A172 (cell line): ENCODE measurements at places on chromosomes 12 and 14.

DNA sequence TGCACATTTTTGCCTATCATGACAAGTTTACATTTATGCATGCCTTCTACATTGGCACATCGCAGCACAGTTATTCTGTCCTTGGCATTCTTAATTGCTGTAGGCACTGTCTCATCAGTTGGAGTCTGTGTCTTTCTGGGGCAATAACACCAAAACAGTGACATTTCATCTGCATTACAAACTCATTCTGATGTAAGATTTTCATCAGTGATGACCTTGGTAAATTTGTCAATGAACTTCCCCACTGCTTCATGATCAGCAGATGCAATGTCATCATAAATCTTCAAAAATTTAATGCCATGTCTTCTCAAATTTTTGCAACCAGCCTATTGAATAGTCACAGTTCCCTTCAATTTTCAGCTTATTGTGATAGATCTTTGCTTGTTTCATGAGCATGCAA, 85.5 kb downstream of the CAPZA3 start:
- DNase-seq, result no peak

DNA sequence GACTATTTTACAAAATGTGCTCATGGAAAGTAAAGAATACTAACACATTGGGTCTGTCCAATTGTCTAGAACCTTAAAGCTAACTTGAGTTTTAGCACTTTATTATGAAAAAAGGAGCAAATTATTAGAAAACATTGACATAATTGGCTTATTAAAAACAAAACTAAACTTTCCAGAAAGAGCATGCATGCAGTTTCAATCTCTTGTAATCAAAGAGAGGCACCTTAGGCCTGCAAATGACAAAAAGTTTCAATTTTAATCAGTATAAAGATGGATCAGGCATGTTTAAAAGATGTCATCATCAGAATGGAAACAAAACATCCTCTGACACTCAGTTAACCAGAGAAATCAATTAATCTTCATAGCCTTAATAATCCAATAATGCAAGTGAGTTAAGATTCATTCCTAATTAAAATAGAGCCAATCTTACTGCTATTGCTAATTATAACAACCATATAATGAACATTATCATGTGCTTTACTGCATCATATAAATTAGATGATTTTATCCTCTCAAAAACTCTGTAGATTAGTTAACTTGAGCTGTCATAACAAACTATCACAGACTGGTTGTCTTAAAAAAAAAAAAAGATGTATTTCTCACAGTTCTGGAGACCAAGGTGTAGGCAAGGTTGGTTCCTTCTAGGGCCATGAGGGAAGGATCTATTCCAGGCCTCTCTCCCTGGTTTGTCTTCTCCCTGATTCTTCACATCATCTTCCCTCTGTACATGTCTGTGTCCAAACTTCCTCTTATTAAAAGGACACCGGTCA, 131.4 kb downstream of the RPAP3 start:
- no peak for DNase-seq

- no peak for DNase-seq
Measured at GRCh38 chr12:1034243-1034642, 43.2 kb downstream of the ERC1 start.

GRCh38 chr14:52835122-52835903, 43.9 kb upstream of the GNPNAT1 start:
- DNase-seq, result peak; percentile 78

- peak; percentile 2 for DNase-seq
Measured at GRCh38 chr14:64234877-64235651, 59.1 kb downstream of the ESR2 start.

GRCh38 chr14:24053548-24054323, 1.9 kb downstream of the CARMIL3 start:
- no peak for DNase-seq

DNA sequence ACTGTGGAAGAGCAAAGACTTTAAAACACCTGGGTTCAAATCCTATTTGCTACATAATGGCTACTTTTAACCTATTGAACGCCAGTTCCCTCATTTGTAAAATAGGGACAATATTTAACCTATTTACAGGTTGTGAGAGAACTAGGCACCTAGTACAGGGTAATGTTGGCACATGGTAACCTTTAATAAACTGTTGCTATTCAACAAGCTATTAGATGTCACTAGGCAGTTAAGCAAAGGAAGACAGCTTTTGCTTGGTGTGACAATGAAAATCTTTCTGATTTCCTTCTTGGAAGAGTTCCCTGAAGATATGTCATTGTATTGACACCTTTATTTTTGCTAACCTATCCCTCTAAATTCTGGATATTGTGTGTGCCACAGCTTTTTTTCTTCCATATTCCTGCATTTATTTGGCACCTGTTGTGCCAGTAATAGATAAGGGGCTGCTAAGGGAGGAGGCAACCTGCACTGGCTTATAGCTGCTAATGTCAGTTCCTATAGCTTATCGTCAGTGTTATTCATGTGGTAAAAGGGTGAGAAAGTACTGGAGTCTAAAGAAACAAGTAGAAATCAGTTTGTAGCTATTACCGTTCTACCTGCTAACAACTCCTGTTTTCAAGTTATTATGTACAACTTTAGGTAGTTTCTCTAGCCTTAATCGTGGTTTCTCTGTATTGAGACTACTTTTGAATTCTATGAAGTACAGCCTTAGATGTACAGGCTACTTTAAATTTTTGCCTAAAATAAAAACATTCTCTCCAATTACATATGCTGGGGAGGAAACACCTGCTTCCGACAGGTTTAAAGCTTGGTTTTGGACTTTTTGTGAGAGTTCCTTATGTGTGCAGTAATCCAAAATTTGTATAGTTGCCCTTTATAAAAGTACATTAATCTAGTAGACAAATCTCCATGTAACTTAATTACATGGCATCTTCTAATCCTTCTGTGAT, 24.3 kb downstream of the HIF1A start:
- DNase-seq, result no peak

DNA sequence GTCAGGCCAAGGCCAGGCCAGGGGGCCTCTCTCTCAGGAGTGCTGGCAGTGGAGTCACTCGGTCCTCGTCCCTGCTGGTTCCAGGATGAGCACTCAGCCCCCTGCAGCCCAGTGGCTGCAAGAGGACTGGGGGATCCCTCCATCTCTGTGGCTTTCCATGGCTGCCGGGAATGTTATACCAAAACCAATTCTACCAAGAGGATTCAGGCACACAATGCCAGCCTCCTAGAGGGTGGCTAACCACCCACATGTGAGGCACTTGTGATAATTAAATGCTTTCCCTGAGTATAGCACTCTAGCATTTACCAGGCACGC, 21.9 kb downstream of the ASB2 start:
- DNase-seq, result no peak

GRCh38 chr12:19005257-19005801, 124.2 kb upstream of the PLEKHA5 start:
- DNase-seq, result no peak

GRCh38 chr14:71150737-71151136, 243.5 kb downstream of the PCNX1 start:
- DNase-seq, result no peak

DNA sequence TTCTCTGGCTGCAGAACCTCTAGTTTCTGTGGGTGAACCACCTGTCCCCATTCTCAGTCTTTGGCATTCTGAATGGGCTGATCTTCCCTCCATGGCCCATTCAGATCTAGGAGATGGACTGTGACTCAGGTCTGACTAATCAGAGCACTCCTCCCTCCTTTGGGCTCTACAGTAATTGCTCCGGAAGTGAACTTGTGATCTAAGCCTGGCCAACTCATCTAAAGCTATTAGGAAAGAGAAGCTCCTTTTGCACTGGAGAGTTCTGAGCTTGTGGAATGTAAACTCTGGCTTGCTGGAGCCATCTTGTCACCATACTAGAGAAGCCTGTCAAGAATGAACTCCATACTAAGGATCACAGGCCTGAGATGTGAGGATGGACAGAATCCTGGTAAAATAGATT, 168.2 kb downstream of the SUDS3 start:
- peak; percentile 42 for DNase-seq

GRCh38 chr12:81866081-81866480, 106.9 kb upstream of the PPFIA2 start:
- DNase-seq, result no peak

DNA sequence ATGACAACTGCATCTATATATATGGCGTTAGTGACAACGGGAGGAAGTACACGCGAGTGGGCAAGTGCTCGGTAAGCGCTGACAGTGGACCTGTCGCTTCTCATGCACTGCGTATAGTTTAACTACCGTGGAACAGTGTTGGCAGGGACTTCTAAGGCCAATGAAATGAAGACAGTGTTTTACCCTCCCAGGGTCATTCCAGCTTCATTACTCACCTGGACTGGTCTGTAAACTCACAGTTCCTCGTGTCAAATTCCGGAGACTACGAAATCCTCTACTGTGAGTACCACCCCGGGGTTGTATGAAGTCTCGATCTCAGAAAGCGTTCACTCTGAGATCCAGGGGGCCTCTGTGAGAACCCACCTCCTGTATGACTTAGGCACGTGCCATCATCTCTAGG, 129.2 kb upstream of the EVL start:
- DNase-seq, result peak; percentile 31

GRCh38 chr12:71565535-71565934, 98.1 kb downstream of the ZFC3H1 start:
- DNase-seq, result no peak

GRCh38 chr14:99896361-99896760, 103.1 kb downstream of the EML1 start:
- DNase-seq, result no peak

- DNase-seq, result no peak
Measured at GRCh38 chr14:43729143-43729542, 777.9 kb downstream of the FSCB start.

DNA sequence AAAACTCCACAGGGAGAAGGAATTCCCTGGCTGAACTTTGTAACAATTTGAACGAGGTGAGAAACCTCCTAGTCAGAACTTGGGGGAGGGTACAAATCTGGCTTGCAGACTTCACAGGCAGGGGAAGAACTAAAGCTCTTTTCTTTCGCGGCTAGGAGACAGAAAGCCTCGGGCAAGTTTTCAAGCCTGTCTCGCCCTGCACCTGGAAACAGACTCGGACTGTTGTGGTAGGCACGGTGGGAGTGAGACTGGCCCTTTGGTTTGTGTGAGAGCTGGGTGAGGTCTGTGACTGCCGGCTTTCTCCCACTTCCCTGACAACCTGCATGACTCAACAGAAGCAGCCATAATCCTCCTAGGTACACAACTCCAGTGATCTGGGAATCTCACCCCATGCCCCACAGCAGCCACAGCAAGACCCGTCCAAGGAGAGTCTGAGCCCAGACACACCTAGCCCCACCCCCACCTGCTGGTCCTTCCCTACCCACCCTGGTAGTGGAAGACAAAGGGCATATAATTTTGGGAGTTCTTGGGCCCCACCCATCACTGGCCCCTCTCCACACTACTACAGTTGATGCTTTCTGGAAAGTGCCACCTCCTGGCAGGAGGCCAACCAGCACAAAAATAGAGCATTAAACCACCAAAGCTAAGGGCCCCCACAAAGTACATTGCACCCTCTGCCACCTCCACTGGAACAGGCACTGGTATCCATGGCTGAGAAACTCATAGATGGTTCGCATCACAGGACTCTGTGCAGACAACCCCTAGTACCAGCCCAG, 102.7 kb upstream of the ST8SIA1 start:
- DNase-seq, result peak; percentile 16

DNA sequence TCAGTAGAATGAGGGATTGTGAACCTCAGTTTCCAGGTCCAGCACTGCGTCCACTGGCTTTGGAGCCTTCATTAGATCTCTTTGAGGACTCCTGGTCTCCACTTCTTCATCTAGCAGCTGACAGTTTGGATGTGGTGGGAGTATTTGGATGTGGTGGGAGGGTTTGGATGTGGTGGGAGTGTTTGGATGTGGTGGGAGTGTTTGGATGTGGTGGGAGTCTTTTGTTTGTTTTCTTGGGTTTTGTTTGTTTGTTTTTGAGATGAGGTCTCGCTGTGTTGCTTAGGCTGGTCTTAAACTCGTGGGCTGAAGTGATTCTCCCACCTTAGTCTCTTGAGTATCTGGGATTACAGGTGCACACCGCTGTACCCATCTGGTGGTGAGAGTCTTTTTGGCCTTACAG, 64.7 kb downstream of the IFT43 start:
- DNase-seq, result no peak

- no peak for DNase-seq
Measured at GRCh38 chr14:84253326-84253725, 1276.6 kb upstream of the FLRT2 start.

- no peak for DNase-seq
Measured at GRCh38 chr14:68283378-68284123, 464.0 kb downstream of the RAD51B start.

DNA sequence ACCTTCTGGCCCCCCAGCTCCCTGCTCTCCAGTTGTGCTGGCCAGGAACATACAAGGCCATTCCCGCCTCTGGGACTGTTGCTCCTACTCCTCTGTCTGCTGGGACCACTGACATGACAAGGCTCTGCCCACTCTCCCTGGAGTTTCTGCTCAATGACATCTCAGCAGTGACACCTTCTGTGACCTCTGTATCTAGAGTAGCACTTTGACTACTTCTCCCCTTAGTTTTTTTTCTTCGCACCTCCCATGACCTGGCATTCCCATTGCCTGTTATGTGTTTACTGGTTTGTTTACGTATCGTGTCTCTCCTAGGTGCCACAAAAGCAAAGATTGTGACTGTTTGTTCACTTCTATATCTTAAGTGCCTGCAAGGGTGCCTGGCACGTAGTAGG, 40.1 kb upstream of the TMEM263 start:
- DNase-seq, result no peak

GRCh38 chr14:90409209-90409730, 12.4 kb downstream of the CALM1 start:
- peak; percentile 99 for DNase-seq

DNA sequence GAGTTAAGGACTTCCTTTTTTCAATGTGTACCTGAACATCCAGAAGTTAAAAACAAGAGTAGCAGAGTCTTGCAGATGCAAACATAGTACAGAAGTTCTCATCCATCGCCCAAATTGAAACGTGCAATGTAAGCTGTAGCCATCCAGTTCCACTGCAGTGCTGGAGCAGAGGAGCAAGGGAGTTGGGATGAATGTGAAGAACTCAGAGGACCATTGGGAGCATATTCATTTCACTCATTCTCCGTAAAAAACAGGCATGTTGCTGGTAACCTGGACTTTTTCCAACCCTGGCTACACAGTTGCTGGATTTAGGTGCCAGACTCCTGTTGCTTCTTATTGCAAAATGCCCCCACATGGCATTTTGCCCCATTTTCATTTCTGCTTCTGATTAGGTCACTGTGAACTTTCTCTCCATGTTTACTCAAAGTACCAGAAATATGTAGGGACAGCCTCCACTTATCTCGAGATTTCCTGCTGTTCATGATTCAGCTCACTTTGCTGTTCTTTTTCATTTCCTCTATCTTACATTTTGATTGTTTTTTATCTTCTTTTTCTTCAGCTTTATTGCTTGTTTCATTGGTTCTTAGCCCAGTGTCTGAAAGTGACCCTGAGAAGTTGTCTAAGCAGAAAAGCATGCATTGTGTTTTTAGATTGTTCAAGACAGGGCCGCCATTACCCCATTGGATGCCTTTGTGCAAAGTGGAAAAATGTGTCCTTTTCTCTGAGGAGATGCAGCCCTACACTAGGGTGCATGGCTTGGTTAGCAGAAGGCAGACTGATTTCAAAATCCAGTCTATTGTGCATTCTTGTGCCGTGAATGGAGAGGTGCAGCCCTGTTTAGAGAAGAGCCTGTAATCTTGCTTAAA, 109.0 kb upstream of the AMIGO2 start:
- peak; percentile 28 for DNase-seq

- DNase-seq, result no peak
Measured at GRCh38 chr14:59464486-59465315, 479 bp downstream of the GPR135 start.
